Breast epithelium (tissue), 4 donors: ENCODE measurements at places on chromosomes 4 and X.

DNA sequence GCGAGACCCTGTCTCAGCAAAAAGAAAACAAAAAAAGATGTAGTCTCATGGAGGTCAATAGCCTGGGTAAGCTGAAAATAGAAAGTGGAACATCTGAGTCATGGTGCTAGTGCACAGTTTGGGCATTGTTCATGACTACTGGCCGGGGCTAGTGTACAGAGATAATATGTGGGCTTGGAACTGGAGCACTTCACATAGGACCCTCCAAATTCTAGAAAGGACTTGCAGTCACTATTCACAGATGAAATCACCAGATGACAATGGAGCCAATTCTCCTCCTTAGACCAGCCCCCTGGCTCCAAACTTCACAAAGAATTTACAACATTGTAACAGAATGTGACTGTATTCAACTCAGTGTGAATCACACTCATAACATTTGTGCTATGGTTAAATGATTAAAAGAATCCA, 367.8 kb upstream of the SLC7A11 start:
- DNase-seq = no peak

DNA sequence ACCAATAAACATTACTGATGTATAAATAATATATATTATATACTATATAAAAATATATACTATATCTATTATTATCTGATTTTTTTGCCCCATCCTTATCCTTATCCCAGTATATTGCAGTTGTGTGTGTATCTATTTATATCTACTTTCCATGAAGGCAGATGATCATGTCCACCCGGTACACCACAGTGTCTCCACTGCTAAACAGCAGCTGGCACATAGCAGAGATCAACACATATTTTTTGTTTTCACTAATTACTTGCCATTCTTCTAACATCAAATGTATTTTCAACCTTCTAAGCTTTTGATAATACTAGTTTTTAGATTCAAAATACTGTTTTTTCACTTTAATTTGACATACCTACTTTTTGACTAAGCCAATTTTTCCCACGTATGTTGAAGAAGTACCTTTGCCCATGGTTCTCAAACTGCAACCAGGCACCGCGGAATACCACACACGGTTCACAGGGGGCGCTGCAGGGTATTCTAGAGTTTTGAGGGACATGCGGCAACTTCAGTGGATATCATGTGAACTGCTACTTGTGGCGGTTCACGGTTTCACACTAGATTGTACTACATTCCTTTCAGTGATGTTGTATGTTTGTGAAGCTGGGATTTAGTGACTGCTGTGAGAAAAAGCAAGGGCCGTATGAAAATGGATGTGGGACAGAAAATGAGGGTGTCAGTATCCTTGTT, 182.5 kb upstream of the NPY2R start:
- no peak for DNase-seq

GRCh38 chr4:73599182-73599581, 21.1 kb downstream of the RASSF6 start:
- DNase-seq = peak; percentile 42

DNA sequence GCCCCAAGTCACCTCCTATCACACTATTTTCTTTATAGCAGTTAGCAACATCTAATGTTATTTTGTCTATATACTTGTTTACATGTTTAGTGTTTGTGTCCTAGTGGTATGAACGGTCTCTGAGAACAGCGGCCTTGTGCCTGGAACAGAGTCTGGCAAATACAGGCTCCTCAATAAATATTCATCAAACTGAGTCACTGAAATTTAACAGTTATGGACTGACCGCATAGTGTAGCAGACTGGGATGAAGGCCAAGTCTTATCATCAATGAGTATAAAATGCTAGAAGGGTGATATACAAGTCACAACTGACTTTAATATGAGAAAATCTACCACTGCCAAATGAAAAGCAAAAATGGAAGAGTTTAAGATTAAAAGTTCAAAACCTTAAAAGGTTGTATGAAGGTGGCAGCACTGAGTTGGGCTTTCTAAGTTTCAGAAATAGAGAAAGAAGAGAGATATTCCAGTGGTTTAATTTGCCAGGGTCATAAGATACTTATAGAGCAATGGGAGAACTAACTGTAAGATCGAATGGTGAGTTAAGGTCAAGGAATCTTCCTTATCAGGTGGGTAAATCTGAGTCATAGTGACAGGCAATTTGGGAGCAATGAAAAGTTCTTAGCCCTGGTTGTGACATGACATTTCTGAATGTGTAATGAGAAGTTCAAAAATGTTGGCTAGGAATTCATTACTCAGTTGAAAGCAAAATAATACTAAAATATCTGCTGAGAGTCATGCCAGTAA, 34.9 kb downstream of the ELOVL6 start:
- no peak for DNase-seq

- no peak for DNase-seq
Measured at GRCh38 chr4:186940476-186940875, 216.8 kb upstream of the FAT1 start.

- no peak for DNase-seq
Measured at GRCh38 chr4:108646706-108647105, 3.7 kb upstream of the OSTC start.

DNA sequence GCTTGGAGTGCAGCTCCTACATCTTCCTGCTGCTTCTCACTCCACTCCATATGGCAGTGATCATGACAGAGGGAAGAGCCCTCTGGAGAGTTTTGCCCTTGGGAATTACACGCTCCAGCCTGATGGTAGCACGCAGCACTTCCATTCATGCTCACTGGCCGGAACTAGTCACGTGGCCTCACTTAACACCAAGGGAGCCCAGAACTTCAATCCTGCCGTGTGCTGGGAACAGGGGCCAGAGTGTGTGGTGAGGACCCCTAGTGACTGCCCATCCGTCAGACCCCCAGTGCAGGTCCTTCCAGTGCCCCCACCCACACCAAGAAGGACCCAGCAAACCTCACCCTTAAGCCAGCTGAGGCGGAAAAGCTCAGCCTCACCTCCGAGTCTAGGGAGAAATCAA, 230.7 kb downstream of the EVC2 start:
- no peak for DNase-seq

DNA sequence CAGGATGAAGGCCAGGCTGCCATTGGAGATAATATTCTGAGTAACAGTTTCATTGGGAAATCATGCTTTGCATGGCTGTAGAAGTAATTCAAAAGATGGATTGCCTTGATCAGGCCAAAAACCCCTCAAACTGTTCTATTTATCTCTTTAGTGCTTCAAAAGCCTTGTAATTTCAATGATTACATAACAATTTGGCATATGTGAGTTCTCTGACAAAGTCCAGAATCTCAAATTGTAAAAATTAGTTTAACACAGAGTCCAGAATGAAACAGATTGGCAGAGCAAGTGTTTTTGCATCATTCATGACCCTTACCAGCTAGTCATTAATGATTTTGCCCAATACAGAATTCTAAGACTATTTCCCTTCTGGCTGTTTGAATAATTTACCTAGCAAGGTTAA, 347.3 kb downstream of the SPRY1 start:
- no peak for DNase-seq

GRCh38 chr4:130131536-130131935, 1035.6 kb downstream of the C4orf33 start:
- DNase-seq = no peak

DNA sequence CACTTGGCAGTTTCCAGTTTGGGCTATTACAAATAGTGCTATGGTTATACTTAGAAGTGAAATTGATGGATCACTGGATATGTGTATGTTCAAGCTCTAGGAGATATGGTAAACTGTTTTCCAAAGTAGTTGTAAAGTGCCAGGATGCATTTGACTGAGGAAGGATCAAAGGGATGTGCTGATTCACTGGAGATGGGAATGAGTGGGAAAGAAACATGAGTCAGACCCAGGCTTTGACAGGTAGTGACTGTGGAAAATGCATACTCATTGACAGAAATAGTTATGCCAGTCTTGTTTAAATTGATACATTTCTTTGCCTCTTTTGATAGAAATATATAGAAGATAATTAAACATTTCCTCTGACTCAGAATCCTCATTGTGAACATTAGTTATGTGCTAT, 77.9 kb downstream of the CEP135 start:
- no peak for DNase-seq
